ENCODE measurements at places on chromosomes 7 and 10. TPM values are rescaled to one million over a fixed set of nuclear protein-coding genes. Genes with fewer than 3 reads are reported as not detected.

Gene SYNPO2L
- 1.0 TPM for polyA plus RNA-seq

Gene TMEM213
- 0.72 TPM for polyA plus RNA-seq

Gene H2BK1
- polyA plus RNA-seq = not detected

Gene GIMAP4
- 75.0 TPM for polyA plus RNA-seq

Gene ABCF2
- 27.7 TPM for polyA plus RNA-seq

Gene KBTBD2
- 60.0 TPM for polyA plus RNA-seq

Gene LRRC18
- 2.1 TPM for polyA plus RNA-seq

Gene UNC5B
- polyA plus RNA-seq = 18.9 TPM

Gene OR2A42
- polyA plus RNA-seq = 3.5 TPM

Gene PROSER2
- 3.2 TPM for polyA plus RNA-seq

Gene POLR2J2
- polyA plus RNA-seq = 6.0 TPM

Gene PTF1A
- polyA plus RNA-seq = not detected

DNA sequence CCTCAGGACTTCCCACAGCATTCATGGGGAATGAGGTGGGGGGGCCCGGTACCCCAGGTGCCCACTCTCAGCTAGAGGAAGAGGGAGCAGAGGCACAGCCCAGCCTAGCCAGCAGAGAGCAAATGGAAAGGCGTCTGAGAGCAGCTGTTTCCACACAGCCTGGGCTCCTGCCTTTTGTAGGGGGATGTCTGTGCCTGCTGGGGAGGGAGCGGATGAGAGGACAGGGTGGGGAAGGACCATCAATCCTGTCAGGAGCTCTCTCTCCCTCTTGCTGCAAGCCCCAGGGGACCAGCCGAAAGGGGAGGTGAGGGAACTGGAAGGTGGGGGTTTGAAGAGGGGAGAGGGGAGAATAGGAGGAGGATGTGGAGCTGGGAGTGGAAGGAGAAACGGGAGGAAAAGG, at the start of gene PKD2L1:
PKD2L1 (minus strand) TSS at position 150 of the 400 bp plus-strand sequence; CDS start at position 25, 125 bp downstream.
- no peak for DNase-seq

DNA sequence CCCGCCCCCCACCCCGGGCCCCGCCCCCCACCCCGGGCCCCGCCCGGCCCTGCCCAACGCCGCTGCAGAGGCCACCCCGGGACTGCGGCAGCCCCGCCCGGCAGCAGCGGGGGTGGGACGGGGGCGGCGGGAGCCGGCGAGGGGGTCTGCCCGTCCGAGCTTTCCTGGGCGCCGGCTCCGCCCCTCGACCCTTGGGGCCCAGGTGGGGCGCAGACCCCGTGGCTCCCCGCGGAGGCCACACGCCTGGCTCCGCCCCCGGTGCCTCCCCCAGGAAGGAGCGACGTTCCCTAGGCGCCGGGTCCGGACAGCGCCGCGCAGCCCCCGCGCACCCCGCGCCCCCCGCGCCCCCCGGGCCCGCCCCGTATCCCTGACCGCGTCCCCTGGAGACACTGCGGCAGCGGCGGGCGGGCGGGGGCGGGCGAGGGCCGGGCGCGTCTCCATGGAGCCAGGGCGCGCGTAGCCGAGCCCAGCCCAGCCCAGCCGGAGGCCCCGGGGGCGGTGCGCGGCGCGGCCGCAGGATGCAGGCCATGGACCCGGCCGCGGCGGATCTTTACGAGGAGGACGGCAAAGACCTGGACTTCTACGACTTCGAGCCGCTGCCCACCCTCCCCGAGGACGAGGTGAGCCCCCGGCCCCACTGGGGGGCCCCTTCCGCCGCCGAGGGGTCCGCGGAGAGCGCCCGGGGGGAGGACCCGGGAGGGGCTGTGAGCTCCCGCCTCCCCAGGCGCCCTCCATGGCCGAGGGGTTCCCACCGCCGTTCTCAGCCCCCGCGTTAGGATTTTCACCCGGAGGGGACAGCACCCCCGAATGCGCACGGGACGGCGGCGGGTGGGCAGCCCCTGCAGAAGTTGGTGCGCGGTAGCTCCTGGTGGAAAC, at the start of gene KNDC1:
KNDC1 (plus strand) TSS at position 270 of the 876 bp plus-strand sequence; CDS start at position 519, 249 bp downstream.
- no peak for DNase-seq

- no peak for DNase-seq
These were observed 90.7 kb downstream of the SRPK2 start for GRCh38 chr7:105297985-105298384.

DNA sequence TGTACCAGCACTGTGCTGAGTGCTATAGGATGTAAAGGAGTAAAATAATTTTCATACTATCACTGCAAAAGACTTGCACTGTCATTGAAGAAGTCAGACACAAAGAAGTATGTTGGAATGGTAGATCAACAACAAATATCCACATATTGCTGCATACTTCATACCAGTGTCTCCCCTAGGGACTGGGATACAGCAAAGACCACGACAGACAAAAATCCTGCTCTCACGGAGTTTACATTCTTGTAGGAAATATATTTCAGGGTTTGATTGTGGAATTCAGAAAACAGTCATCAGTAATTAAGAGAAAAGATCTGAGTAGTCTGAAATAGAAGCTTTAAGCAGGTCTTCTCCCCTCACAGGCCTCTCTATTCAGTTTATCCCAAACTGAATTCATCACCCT, 49.4 kb upstream of the PLXNA4 start:
- DNase-seq = no peak

DNA sequence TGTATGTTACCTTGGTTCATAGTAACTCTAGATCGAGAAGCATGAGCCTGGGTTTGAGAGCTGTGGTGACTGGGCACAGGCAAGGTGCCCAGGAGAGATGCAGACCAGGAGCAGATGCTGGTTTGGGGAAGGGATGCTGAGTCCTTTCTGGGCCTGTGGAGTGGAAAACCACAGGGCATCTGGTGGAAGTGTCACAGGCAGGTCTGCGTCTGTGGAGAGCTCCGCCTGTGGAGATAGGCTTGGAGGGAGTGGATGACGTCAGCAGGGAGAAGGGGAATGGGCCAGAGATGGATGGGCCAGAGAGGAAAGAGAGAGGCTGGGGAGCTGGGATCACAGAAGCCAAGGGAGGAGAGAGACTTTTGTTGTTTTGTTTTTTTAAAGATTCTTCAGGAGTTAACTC, 14.8 kb downstream of the CYP26A1 start:
- DNase-seq = no peak

GRCh38 chr7:79452032-79452494, 1.4 kb downstream of the MAGI2 start:
- DNase-seq = peak; percentile 88

- DNase-seq = peak; percentile 62
These were observed 5.0 kb downstream of the TBX20 start for GRCh38 chr7:35248576-35249536.

- no peak for DNase-seq
These were observed 1183.7 kb downstream of the CNTNAP2 start for GRCh38 chr7:147300293-147300692.

GRCh38 chr7:134995239-134996096, 9.2 kb downstream of the AGBL3 start:
- no peak for DNase-seq

GRCh38 chr10:11682851-11683250, 59.3 kb upstream of the ECHDC3 start:
- DNase-seq = no peak

DNA sequence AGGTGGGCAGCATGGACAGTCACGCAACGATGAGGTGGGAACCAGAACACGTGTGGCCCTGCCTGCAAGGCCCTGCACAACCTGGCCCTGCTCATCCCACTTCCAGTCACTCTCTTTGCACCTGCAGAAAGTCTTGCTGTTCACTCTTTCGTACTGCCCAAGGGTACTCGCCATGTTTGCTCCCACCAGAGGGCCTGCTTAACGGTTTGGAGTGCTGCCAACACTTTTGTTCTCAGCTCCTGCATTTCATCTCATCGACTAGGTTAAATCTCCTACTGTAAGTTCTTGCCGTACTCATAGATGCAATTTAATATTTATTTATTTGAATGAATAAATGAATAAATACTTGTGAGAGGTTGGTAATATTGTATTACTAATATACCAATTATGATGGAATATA, 315.3 kb downstream of the SDK1 start:
- no peak for DNase-seq

GRCh38 chr7:19916046-19916445, 142.6 kb upstream of the TMEM196 start:
- no peak for DNase-seq

DNA sequence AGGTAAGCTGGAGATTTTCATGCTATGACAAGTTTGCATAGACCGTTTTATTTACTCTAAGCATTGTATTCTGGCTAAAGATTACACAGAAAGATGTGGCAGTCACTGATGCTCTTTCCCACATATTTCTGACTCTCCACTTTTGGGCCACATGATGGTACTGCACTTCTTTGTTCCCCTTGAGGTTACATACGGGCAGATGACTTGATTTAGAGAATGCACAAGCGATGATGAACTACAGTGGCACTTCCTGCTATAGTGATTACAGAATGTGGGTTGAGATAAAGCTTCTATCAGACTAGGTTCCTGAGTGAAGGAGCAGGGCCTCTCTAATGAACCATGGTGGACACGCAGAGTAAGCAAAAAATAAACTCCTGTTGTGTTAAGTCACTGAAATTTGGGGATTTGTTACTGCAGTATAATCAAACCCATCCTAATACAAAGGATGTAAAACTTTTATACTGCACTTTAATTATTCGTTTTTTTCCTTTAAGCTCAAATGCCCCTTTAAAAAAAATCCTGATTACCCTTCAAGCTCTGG, 177.9 kb downstream of the TAX1BP1 start:
- DNase-seq = no peak

DNA sequence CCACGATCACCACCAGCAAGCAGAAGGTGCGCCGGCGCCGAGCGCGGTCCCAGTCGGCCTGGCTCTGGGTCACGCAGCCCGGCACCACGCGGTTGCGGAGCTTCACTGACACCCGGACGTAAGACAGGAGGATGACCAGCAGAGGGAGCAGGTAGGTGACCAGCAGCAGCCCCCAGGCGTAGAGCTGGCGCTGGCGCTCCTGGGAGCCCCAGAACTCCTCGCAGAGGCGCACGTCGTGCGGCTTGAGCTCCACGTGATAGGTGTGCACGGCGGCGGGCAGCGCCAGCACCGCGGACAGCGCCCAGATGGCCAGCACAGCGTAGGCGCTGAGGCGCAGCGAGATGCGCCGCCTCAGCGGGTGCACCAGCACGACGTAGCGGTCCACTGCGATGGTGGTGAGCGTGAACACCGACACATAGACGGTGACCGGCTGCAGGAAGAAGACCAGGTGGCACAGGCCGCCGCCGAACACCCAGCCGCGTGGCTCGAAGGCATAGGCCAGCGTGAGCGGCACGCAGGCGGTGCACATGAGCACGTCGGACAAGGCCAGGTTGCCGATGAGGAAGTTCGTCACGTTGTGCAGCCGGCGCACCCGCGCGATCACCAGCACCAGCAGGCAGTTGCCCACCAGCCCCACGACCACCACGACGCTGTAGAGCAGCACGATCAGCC, 920 bp downstream of the PRLHR start:
- peak; percentile 29 for DNase-seq

- DNase-seq = no peak
These were observed 149.5 kb downstream of the PLCE1 start for GRCh38 chr10:94143261-94143660.

GRCh38 chr7:135757719-135758411, 9.3 kb upstream of the FAM180A start:
- DNase-seq = no peak

DNA sequence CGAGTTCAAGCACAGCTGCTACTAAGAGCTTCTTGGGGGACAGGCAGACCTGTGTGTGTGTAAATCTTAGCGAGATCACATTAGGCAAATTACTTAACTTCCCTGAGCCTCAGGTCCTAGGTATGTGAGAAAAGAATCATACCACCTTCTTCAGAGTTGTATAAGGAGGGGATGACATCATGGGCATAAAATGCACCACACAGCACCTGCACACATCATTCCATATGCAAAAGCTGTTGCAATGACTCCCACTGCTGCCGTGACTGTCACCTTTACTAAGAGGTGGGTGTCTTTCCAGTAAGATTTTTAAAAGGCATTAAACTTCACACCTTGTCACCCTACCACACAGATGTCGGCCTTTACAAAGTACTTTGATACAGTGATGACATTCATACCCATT, 146.0 kb downstream of the FANK1 start:
- DNase-seq = no peak

DNA sequence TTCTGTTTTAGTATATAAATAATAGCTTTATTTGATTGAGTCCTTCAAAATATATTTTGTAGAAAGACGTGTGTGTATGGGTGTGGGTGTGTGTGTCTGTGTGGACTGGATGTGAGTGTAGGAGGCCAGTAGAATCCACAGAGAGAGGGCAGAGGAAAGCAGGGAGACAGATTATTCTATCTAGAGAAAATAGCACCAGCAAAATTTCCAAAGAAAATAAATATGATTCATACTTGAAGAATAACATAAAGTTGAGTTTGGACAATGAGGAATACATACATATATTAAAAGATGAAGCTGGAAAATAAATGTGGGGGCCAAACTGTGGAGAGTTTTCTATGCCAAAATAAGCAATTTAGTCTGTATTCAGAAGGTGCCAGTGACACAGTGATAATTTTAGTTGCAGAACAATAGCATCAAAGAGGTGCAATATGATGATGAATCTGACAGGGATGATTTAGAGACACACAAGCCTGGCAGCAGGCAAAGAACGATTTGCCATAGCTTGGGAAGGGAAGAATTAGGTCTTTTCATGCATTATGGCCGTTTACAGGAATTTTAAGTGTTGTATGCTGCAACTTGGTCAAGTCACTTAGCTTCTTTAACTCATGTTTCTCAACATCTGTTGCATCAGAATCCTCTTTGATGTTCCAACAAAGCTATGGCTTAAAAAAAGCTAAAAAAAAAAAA, 121.3 kb downstream of the SEMA3A start:
- DNase-seq = no peak

DNA sequence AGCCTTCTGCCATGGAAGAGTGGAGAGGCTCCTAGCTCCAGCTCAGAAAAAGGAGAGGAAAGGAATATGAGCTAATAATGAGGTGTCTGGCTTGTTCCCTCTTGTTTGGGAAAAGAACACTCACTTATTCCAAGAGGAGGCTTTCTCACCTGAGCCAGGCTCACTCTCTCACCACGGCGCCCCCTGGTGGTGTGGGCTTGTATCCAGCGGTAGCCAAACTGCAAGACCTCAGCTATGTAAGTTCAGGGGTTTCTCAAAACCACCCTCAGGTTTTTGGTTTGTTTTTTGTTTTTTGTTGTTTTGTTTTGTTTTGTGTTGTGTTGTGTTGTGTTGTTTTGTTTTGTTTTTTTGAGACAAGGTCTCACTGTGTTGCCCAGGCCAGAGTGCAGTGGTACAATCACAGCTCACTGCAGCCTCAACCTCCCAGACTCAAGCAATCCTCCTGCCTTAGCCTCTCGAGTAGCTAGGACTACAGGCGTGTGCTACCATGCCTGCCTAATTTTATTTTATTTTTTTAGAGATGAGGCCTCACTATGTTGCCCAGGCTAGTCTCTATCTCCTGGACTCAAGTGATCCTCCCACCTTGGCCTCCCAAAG, 124.0 kb downstream of the TMEM130 start:
- DNase-seq = peak; percentile 93

GRCh38 chr7:48427671-48428070, 256.4 kb downstream of the ABCA13 start:
- no peak for DNase-seq

- no peak for DNase-seq
These were observed 70.2 kb downstream of the HTR7 start for GRCh38 chr10:90787393-90788198.
